ENCODE measurements at places on chromosomes 5 and 9. TPM values are rescaled to one million over a fixed set of nuclear protein-coding genes. Genes with fewer than 3 reads are reported as not detected.

TXNDC8 gene
- total RNA-seq = not detected

PCDHA2 gene
- total RNA-seq = not detected

ADAMTS19 gene
- 1.7 TPM for total RNA-seq

GRCh38 chr5:76326577-76327302, 76.3 kb upstream of the IQGAP2 start:
- H3K4me3 ChIP-seq = no peak overlapping the region
- DNase-seq = no peak
- H3K27me3 ChIP-seq = no peaks in the 10 kb centered on the region
- no peaks in the 10 kb centered on the region for H3K4me1 ChIP-seq

CMYA5 gene
- total RNA-seq = 10.1 TPM

CCDC192 gene
- total RNA-seq = not detected

GRCh38 chr9:76267284-76267652, 127.0 kb downstream of the RFK start:
- H3K4me3 ChIP-seq = no peak overlapping the region
- DNase-seq = no peak
- no peaks in the 10 kb centered on the region for H3K27me3 ChIP-seq
- H3K27ac ChIP-seq = no peak overlapping the region
- no peaks in the 10 kb centered on the region for H3K36me3 ChIP-seq
- H3K4me1 ChIP-seq = no peaks in the 10 kb centered on the region
